Mesothelial cell of epicardium (in vitro differentiated cells): ENCODE measurements at places on chromosomes 6 and 20. TPM values are rescaled to one million over a fixed set of nuclear protein-coding genes. Genes with fewer than 3 reads are reported as not detected.

Gene SGK2
- 7.3 to 10.5 TPM (median 9.9 TPM) in 3 replicates for total RNA-seq

Gene OXT
- not detected in 3 replicates for total RNA-seq

Gene SRPK1
- 70.2 to 71.9 TPM (median 71.0 TPM) in 3 replicates for total RNA-seq

Gene KIAA1586
- total RNA-seq, result 26.2 to 29.8 TPM (median 27.6 TPM) in 3 replicates

Gene RHAG
- total RNA-seq, result not detected in 3 replicates

Gene PNPLA1
- 0.14 TPM in 1 of 3 replicates, not detected in the others for total RNA-seq

GRCh38 chr6:156687789-156688619 is 89.2 kb upstream of the ARID1B start:
- H3K27ac ChIP-seq, result peak overlapping the region; percentile 94
- peaks cover 11% of the 10 kb centered on the region for H3K4me1 ChIP-seq
- peak overlapping the region; percentile 82 for H3K4me3 ChIP-seq
- DNase-seq, result no peak
- no peaks in the 10 kb centered on the region for H3K27me3 ChIP-seq

DNA sequence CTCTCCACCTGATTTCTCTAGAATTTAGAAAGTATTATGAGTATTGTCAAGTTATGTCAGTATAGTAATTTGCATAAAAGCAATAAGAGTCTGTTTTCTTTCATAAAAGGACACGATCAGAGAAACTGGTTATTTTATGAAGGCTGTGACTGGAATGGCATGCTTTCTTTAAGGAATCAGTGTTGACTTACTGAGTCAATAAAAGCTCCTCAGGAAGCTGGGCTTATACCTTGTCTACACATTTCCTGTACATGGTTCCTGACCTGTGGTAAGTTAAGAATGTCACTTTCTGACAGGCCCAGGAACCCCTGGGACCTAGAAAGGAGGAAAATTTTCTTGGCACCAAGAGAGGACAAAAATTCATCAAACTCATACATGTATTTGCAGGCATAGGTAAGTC is 1224.0 kb upstream of the ADGRB3 start:
- H3K36me3 ChIP-seq, result no peaks in the 10 kb centered on the region
- H3K27me3 ChIP-seq, result no peaks in the 10 kb centered on the region
- H3K4me1 ChIP-seq, result no peaks in the 10 kb centered on the region

- no peak for DNase-seq
- H3K27me3 ChIP-seq, result peaks cover 11% of the 10 kb centered on the region
- H3K4me3 ChIP-seq, result no peak overlapping the region
- H3K36me3 ChIP-seq, result no peaks in the 10 kb centered on the region
Measured at GRCh38 chr6:44161997-44162338, 3.3 kb downstream of the CAPN11 start.

- no peak overlapping the region for H3K27ac ChIP-seq
- H3K36me3 ChIP-seq, result no peaks in the 10 kb centered on the region
- H3K27me3 ChIP-seq, result no peaks in the 10 kb centered on the region
- no peak for DNase-seq
Measured at GRCh38 chr20:8020314-8021079, 936 bp upstream of the TMX4 start.

DNA sequence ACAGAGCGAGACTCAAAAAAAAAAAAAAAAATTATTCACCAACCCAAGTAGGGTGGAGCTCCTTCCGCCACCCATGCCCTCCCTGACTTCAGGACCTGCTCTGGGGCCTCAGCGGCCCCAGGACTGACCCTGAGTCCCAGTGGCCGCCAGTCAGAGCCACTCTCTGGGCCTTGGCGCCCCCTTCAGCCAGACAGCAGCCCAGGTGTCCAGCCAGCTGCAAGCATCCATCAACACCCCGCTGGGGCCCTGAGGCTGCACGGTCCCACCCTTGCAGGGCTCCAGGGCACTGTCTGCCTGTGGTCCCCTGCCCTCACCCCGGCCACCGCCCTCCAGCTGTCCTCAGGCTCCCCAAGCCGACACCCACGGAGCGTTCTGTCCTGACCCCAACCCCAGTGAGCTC is 11.4 kb upstream of the KCNQ2 start:
- no peak for DNase-seq
- H3K4me1 ChIP-seq, result peaks cover 7% of the 10 kb centered on the region
- H3K27ac ChIP-seq, result no peak overlapping the region
- H3K27me3 ChIP-seq, result peaks cover 59% of the 10 kb centered on the region
- no peaks in the 10 kb centered on the region for H3K36me3 ChIP-seq

- H3K4me3 ChIP-seq, result no peak overlapping the region
- no peak for DNase-seq
- peaks cover 12% of the 10 kb centered on the region for H3K4me1 ChIP-seq
- no peaks in the 10 kb centered on the region for H3K36me3 ChIP-seq
- no peaks in the 10 kb centered on the region for H3K27me3 ChIP-seq
Measured at GRCh38 chr20:19253316-19253715, 40.9 kb downstream of the SLC24A3 start.

- peaks cover 45% of the 10 kb centered on the region for H3K27me3 ChIP-seq
- H3K4me1 ChIP-seq, result peaks cover 28% of the 10 kb centered on the region
- H3K4me3 ChIP-seq, result no peak overlapping the region
- no peaks in the 10 kb centered on the region for H3K36me3 ChIP-seq
- no peak for DNase-seq
Measured at GRCh38 chr6:107819217-107819616, 4.9 kb downstream of the SCML4 start.

GRCh38 chr20:49595811-49596561 is 28.0 kb upstream of the PTGIS start:
- no peak for DNase-seq
- H3K4me1 ChIP-seq, result peaks cover 38% of the 10 kb centered on the region
- H3K27me3 ChIP-seq, result no peaks in the 10 kb centered on the region
- H3K27ac ChIP-seq, result peak overlapping the region; percentile 81
- H3K4me3 ChIP-seq, result no peak overlapping the region
- no peaks in the 10 kb centered on the region for H3K36me3 ChIP-seq

GRCh38 chr20:48035961-48036731 is 250.9 kb upstream of the SULF2 start:
- H3K27ac ChIP-seq, result no peak overlapping the region
- H3K27me3 ChIP-seq, result peaks cover 25% of the 10 kb centered on the region
- H3K4me3 ChIP-seq, result no peak overlapping the region
- no peaks in the 10 kb centered on the region for H3K36me3 ChIP-seq
- no peak for DNase-seq
- H3K4me1 ChIP-seq, result peaks cover 3% of the 10 kb centered on the region

GRCh38 chr6:152605342-152605741 is 31.8 kb downstream of the SYNE1 start:
- H3K27me3 ChIP-seq, result peaks cover 6% of the 10 kb centered on the region
- no peak overlapping the region for H3K4me3 ChIP-seq
- H3K27ac ChIP-seq, result no peak overlapping the region
- no peak for DNase-seq

DNA sequence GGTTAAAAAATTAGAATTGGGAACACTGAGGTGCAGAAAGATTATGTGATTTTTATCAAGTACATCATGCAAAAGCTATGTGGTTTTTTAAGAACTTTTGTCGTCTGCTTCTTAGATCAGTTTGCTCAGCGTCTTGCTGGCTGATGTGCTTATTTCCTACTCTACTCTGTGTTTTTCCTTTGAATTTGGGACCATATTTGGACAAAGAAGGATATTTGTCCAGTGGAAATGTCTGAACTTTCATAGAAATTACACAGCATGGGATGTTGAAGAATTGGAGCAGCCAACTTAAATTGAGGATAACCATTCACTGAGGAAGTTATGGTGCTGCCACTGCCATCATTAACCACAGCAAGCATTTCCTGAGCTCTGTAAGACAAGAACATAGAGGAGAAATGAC is 252.8 kb upstream of the HS3ST5 start:
- no peak overlapping the region for H3K27ac ChIP-seq
- no peak overlapping the region for H3K4me3 ChIP-seq
- H3K27me3 ChIP-seq, result no peaks in the 10 kb centered on the region
- H3K36me3 ChIP-seq, result no peaks in the 10 kb centered on the region
